NCI-H1930 (cell line): ENCODE measurements at places on chromosomes 7 and 10.

- DNase-seq, result no peak
Observed at GRCh38 chr10:64173826-64174225, 652.6 kb downstream of the REEP3 start.

DNA sequence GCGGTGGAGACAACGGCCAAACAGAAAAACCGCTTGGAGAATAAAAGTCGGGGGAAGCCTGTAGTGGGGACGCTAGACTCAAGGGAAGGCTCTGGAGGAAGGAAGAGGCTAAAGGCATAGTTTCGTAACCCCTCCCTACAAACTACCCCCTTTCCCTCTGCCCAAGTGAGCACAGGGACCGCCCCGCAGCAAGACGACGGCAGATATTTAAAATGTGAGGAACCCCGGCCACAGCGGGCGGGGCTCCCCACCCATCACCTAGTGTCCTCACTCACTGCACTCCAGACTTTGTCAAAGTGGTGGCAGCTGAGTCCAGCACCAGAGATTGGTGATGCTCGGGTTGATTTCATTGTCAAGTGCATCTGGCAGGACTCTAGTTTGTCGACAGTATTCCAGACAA is 69.1 kb downstream of the PRKAG2 start:
- DNase-seq, result no peak

- no peak for DNase-seq
Observed at GRCh38 chr7:76280408-76280807, 22.1 kb upstream of the HSPB1 start.

- no peak for DNase-seq
Observed at GRCh38 chr10:47396311-47396717, 12.2 kb upstream of the ZNF488 start.

GRCh38 chr7:143288836-143289235 is 685 bp downstream of the CASP2 start:
- DNase-seq, result no peak

- no peak for DNase-seq
Observed at GRCh38 chr10:17227367-17228090, 512 bp upstream of the VIM start.

GRCh38 chr7:1232623-1233332 is at the start of gene UNCX:
Gene UNCX, plus strand, starts transcription at chr7:1232872. Its CDS starts 146 bp downstream, at chr7:1233018.
- no peak for DNase-seq

GRCh38 chr7:43569424-43569823 is 13.5 kb upstream of the STK17A start:
- DNase-seq, result no peak

DNA sequence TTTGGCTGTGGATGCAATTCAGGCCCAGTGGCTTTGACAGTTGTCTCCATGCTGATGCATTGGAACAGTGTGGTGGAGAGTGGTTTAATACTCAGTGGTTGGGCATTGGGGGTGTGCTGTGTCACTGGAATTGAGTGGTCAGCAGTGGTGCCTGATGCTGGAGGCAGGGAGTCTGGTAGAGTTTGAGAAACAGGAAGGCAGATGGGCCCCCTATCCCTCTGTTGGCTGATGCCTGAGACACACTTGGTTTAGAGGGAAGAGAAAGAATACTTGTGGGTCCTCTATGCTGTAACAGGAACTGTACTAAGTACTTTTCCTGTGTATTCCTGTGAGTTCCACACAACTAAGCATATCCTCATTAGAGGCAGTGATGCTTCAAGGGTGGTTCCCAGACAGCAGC is 55.4 kb downstream of the EEPD1 start:
- DNase-seq, result no peak

GRCh38 chr7:118152149-118152548 is 31.8 kb upstream of the LSM8 start:
- no peak for DNase-seq

GRCh38 chr7:30642789-30643188 is 39.5 kb downstream of the CRHR2 start:
- DNase-seq, result no peak

DNA sequence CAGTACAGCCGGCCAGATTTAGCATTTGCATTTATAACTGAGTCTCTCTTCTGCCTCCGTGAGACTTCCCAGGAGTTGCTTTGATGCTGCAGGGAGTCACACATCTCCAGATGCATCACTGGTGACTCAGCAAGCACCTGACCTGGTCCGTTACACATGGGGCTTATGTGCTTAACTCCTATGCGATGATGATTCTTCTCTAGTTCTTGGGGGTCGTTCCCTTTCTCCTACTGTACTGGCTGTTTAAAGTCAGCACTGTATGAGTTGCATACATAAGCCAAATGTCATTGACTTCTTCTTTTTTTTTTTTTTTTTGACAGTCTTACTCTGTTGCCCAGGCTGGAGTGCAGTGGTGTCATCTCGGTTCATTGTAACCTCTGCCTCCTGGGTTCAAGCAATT is 13.0 kb upstream of the AKR1E2 start:
- no peak for DNase-seq

DNA sequence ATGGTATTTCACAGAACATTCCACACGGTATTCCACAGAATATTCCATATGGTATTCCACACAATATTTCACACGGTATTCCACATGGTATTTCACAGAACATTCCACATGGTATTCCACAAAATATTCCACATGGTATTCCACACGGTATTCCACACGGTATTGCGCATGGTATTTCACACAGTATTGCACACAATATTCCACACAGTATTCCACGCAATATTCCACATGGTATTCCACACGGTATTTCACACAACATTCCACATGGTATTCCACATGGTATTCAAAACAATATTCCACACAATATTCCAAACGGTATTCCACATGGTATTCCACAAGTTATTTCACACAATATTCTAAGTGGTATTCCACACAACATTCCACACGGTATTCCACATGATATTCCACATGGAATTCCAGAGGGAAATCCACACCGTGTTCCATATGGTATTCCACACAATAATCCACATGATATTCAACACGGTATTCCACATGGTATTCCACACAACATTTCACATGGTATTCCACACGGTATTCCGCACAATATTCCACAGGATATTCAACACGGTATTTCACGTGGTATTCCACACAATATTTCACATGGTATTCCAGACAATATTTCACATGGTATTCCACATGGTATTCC is 136.7 kb upstream of the CHST15 start:
- no peak for DNase-seq

- DNase-seq, result no peak
Observed at GRCh38 chr7:132544999-132545398, 31.3 kb downstream of the PLXNA4 start.

GRCh38 chr10:123748711-123749110 is 82.6 kb downstream of the GPR26 start:
- no peak for DNase-seq

GRCh38 chr10:44477046-44477425 is 92.1 kb upstream of the CXCL12 start:
- DNase-seq, result no peak
